Right cardiac atrium (tissue), 5 donors: ENCODE measurements at places on chromosomes 7 and 10. TPM values are rescaled to one million over a fixed set of nuclear protein-coding genes. Genes with fewer than 3 reads are reported as not detected.

CELF2 gene
- polyA plus RNA-seq: 19.4 TPM

DNA sequence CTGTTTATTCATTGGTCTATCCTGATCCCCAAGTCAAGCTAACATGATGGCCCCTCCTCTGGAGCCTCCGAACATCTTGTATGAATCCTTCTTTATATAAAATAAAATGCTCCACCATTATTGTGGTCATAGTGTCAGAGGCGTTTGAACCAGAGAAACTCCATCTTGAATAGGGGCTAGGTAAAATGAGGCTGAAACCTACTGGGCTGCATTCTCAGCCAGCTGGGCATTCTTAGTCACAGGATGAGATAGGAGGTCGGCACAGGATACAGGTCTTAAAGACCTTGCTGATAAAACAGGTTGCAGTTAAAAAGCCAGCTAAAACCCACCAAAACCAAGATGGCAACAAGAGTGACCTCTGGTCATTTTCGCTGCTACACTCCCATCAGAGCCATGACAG, 905.8 kb upstream of the AUTS2 start:
- DNase-seq: no peak

GRCh38 chr10:13346283-13347042, 1.6 kb downstream of the SEPHS1 start:
- DNase-seq: no peak

DNA sequence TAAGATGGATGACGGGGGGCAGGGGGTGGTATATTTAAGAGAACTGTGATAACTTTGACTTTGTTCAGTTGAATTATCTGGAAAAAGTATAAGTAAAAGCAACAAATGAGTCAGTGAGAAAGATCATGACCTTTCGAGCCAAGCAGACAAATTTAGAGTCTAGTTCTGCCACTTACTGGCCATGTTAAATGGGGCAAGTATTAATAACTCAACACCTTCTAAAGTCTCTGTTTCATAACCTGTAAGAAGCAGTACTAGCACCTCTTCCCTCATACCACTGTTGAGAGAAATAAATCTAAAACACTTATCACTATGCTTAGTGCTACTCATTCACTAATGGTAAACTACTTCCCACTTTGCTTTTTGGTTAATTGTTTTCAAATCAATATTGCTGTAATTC, 604.4 kb upstream of the LRRN3 start:
- DNase-seq: no peak

- no peak for DNase-seq
These were observed 35.3 kb downstream of the PALS2 start for GRCh38 chr7:24608504-24608903.

- no peak for DNase-seq
These were observed 87.8 kb upstream of the DUSP5 start for GRCh38 chr10:110409926-110410325.
